ENCODE measurements at places on chromosomes 12 and 14. TPM values are rescaled to one million over a fixed set of nuclear protein-coding genes. Genes with fewer than 3 reads are reported as not detected.
A peak's percentile ranks its signal among the peaks of the same experiment; 100 is the strongest.

DNA sequence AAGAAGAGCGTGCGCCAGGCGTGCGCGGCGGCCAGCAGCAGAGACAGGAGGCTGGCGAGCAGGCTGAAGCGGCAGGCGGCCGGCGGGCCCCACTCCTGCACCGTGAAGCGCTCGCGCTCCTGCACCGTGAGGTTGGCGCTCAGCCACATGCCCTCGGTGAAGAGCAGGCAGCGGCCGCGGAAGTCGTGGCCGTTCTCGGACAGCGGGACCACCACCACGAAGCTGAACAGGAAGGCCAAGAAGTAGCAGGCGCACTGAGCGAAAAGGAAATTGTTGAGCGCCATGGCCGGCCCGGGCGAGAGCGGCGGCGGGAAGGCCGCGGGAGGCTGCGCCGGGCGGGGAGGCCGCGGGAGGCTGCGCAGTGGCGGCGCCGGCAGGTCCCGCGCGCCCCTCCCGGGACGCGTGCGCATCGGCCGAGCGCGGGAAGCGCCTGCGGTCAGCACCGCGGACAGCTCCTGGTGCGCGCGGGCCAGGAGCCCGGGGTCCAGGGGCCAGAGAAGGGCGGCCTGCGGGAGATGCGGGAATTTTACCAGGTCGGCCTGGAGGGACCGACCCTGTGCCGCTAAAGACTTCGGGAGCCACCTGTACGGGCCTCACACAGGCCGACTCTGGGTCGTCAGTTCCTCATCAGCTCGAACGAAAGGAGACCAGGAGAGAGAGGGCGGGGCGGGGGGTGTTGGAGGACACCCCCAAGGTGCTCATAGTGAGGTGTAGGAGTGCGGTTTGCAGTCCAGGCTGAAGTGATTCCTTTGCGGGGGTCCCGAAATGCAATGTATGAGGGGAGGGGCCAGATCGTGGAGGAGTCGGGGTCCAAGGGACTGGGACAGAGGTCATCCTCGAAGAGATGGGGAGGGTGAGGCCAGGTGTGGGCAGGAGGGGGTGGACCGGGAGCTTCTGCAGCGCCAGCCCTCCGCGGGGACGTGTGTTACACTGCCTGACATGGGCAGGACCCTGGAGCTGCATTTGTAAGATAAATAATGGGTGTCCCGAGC, at the start of gene TMEM179:
Gene TMEM179, minus strand, starts transcription at position 315 of the 992 bp plus-strand sequence. Its CDS starts 31 bp downstream, at position 284.
- H3K27me3 ChIP-seq, result peaks cover 5% of the 10 kb centered on the region
- H3K27ac ChIP-seq, result no peak within 1 kb of the TSS
- H3K36me3 ChIP-seq, result no peaks in the 10 kb centered on the region
- peak within 1 kb of the TSS; percentile 29 for H3K4me3 ChIP-seq
- peaks cover 7% of the 10 kb centered on the region for H3K4me1 ChIP-seq
- DNase-seq, result no peak

DNA sequence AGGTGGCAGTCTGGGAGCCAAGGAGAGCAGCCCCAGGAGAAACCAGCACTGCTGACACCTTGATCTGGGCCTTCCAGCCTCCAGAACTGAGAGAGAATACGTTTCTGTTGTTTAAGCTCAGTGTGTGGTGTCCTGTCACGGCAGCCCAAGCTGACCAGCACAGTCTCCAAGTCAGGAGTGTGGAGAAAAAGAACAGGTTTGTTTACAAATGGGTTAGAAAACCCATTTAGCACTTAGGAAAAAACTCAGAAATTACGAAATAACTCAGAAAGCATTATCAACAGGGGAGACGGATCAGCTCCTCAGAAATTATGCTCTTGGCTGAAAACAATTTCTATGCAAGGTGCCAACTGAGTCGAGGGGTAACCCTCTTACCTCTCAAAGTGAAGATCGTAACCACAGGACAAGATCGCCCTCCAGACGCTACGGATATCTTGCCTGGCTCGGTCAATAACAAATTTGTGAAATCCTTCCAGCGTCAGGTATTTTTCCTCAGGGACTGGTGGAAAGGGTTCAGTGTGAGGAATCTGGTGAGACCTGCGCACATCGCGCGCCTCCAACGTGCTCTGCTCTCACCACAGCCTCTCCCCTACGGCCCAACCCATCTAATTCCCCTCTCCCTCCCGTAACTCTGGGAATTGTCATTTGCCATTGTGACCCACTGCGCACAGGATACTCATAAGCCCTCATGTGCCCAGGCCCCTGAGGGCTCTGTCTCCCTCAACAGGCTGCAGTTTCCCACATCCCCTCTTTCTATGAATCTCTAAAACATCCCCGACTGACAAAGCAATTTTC, 50.2 kb downstream of the TRAFD1 start:
- H3K36me3 ChIP-seq, result peaks cover 55% of the 10 kb centered on the region
- H3K27ac ChIP-seq, result no peak overlapping the region
- H3K27me3 ChIP-seq, result no peaks in the 10 kb centered on the region
- no peak overlapping the region for H3K4me3 ChIP-seq
- no peaks in the 10 kb centered on the region for H3K4me1 ChIP-seq

GRCh38 chr12:92065018-92065499, 80.6 kb downstream of the BTG1 start:
- peaks cover 10% of the 10 kb centered on the region for H3K4me1 ChIP-seq
- no peak overlapping the region for H3K27ac ChIP-seq
- H3K36me3 ChIP-seq, result no peaks in the 10 kb centered on the region
- no peak for DNase-seq
- H3K27me3 ChIP-seq, result no peaks in the 10 kb centered on the region

The MYL2 gene
- total RNA-seq, result 1.9 TPM

- H3K27me3 ChIP-seq, result no peaks in the 10 kb centered on the region
- H3K27ac ChIP-seq, result no peak overlapping the region
- H3K4me1 ChIP-seq, result no peaks in the 10 kb centered on the region
- H3K36me3 ChIP-seq, result peaks cover 28% of the 10 kb centered on the region
Observed at GRCh38 chr12:124480469-124481256, 86.7 kb downstream of the NCOR2 start.

The ACSM4 gene
- total RNA-seq, result not detected

DNA sequence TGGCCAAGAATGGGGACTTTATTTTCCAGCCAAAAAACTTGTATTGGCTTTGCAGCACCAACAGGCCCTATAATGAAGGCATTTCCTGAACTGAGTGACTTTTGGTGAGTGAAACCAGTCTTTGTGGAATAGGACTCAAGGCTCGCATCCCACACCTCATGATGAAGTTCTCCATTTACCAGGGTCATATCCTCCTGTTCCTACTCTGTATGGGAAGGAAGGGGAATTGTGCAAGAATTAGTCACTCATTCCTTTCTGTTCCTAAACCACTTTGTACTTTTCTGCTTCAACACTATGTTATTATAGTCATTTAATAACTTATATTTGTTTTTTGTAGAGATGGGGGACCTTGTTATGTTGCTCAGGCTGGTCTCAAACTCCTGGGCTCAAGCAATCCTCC, 2.3 kb upstream of the SPATS2 start:
- H3K4me1 ChIP-seq, result peaks cover 26% of the 10 kb centered on the region
- H3K36me3 ChIP-seq, result no peaks in the 10 kb centered on the region
- no peak overlapping the region for H3K27ac ChIP-seq
- no peaks in the 10 kb centered on the region for H3K27me3 ChIP-seq

GRCh38 chr12:9808504-9808903, 18.8 kb upstream of the KLRF1 start:
- no peak overlapping the region for H3K27ac ChIP-seq
- no peak overlapping the region for H3K4me3 ChIP-seq
- H3K36me3 ChIP-seq, result no peaks in the 10 kb centered on the region
- H3K4me1 ChIP-seq, result no peaks in the 10 kb centered on the region
- H3K27me3 ChIP-seq, result no peaks in the 10 kb centered on the region

The DDX23 gene
- total RNA-seq, result 53.7 TPM

- peak overlapping the region; percentile 25 for H3K27ac ChIP-seq
- H3K27me3 ChIP-seq, result no peaks in the 10 kb centered on the region
- H3K36me3 ChIP-seq, result no peaks in the 10 kb centered on the region
- peaks cover 7% of the 10 kb centered on the region for H3K4me1 ChIP-seq
- peak overlapping the region; percentile 7 for H3K4me3 ChIP-seq
Observed at GRCh38 chr12:99960311-99960710, 24.4 kb downstream of the ANKS1B start.

- no peaks in the 10 kb centered on the region for H3K27me3 ChIP-seq
- H3K36me3 ChIP-seq, result no peaks in the 10 kb centered on the region
- no peak for DNase-seq
- no peak overlapping the region for H3K4me3 ChIP-seq
- H3K27ac ChIP-seq, result no peak overlapping the region
- no peaks in the 10 kb centered on the region for H3K4me1 ChIP-seq
Observed at GRCh38 chr12:25839470-25839869, 119.0 kb upstream of the RASSF8 start.

DNA sequence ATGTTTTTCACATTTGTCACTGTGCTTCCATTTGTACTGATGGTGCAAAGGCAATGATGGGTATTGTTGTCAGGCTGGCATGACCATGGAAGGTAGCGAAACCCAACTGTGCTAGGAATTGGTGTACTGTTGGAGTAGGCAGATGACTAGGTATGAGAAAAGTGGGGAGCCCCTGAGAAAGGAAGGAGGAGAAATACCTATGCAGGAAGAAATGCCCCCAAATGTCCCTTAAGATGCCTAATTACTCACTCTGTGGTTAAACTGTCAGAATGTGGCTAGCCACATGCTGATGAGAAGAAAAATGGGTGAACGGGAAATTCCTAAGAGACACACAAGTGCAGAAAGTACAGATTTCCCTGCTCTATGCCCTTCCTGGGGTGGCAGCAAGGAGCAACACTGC, 339.1 kb downstream of the TMEM132D start:
- no peak for DNase-seq
- no peaks in the 10 kb centered on the region for H3K27me3 ChIP-seq
- no peak overlapping the region for H3K4me3 ChIP-seq
- H3K27ac ChIP-seq, result no peak overlapping the region

DNA sequence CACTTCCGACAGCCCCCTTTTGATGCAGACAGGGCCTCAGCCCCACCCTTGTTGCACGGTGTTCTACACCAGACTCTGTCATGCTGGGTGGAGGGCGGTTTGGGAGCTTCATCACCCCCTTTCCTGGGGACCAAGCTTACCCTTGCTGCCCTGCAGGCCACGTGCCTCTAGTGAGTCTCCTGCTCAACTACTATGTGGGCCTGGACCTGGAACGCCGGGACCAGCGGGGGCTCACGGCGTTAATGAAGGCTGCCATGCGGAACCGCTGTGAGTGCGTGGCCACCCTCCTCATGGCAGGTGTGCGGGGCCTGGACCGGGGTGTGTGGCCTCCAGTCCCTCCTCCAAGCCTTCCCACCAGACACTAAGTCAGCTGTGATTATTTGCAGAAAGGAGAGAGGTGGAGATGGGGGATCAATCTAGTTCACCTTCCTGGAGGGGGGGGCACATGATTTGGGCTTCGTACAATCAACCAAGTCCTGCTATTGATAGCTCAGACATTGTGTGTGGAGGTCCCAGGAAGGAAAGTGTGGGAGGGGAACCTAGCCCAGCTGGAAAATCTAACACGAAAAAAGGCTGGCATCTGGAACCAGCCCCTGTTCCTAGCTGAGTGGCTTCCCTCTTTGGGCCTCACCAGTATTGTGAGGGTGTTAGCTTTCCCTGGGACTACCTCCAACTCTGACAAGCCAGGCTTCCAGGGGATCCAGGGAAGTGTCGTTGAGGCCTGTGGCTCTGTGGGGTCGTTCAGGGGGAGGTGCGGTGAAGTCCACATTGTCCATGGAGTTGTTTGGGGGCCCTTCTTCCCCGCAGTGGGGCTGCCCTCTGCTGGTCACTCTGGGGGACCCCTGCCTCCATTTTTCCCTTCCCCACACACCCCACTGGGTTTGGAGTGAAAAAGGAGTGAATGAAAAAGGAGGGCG, 1.6 kb downstream of the ANKRD33 start:
- H3K4me1 ChIP-seq, result peaks cover 6% of the 10 kb centered on the region
- H3K27ac ChIP-seq, result no peak overlapping the region
- no peaks in the 10 kb centered on the region for H3K36me3 ChIP-seq
- DNase-seq, result no peak

- no peaks in the 10 kb centered on the region for H3K4me1 ChIP-seq
- no peaks in the 10 kb centered on the region for H3K27me3 ChIP-seq
- H3K4me3 ChIP-seq, result no peak overlapping the region
- no peak for DNase-seq
- no peaks in the 10 kb centered on the region for H3K36me3 ChIP-seq
- no peak overlapping the region for H3K27ac ChIP-seq
Observed at GRCh38 chr12:93221841-93222240, 155.9 kb upstream of the NUDT4 start.

DNA sequence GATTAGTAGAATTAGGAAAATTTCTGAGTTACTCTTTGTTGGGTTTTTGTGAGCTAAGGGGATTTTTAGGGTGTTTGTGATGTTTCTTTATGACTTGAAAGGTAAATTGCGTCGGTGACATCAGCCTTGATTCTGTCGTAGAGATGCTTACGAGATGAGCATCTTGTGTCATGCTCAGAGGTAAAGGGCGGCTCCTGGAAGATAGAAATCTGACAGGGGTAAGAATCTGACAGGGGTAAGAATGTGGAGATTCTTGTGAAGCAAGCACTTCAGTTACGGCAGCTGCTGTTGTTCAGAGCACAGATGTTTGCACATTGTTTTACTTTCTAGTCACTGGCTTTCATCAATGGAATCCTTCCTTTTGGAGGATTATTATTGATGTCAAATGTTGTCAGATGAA, 22.5 kb downstream of the EML1 start:
- no peaks in the 10 kb centered on the region for H3K27me3 ChIP-seq
- no peaks in the 10 kb centered on the region for H3K4me1 ChIP-seq
- H3K36me3 ChIP-seq, result no peaks in the 10 kb centered on the region
- H3K4me3 ChIP-seq, result no peak overlapping the region
- no peak overlapping the region for H3K27ac ChIP-seq

GRCh38 chr14:69985463-69985862, 106.2 kb downstream of the SMOC1 start:
- H3K4me3 ChIP-seq, result no peak overlapping the region
- H3K36me3 ChIP-seq, result no peaks in the 10 kb centered on the region
- no peaks in the 10 kb centered on the region for H3K27me3 ChIP-seq
- no peak for DNase-seq
- H3K27ac ChIP-seq, result no peak overlapping the region

The RIMBP2 gene
- 0.92 TPM for total RNA-seq

- H3K27ac ChIP-seq, result no peak overlapping the region
- no peaks in the 10 kb centered on the region for H3K36me3 ChIP-seq
- H3K27me3 ChIP-seq, result no peaks in the 10 kb centered on the region
- H3K4me1 ChIP-seq, result no peaks in the 10 kb centered on the region
- H3K4me3 ChIP-seq, result no peak overlapping the region
- no peak for DNase-seq
Observed at GRCh38 chr14:24613747-24614146, 4.3 kb upstream of the GZMH start.

DNA sequence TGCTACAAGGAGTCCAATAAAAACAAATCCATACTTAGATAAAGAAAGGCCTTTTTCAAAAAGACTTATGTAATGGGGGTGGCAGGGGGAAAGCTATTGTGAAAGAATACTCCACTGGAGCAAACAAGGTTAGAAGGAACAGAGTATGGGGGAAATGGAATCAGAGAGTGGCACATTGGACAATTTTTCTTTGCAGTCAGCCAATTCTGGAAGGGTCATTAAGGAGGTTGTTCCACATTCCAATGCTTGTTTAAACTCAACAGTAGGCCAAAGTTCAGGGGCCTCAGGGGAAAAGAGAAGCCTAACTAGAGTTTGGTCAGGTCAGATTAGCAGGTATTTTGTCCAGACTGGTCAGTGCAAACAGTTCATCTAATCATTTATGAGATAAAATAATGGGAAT, 105.2 kb upstream of the RESF1 start:
- no peaks in the 10 kb centered on the region for H3K4me1 ChIP-seq
- DNase-seq, result no peak
- H3K4me3 ChIP-seq, result no peak overlapping the region
- no peaks in the 10 kb centered on the region for H3K36me3 ChIP-seq
- H3K27me3 ChIP-seq, result no peaks in the 10 kb centered on the region

Data from thoracic aorta (tissue), 2 donors.